Stimulated activated CD4-positive, alpha-beta T cell treated with anti-CD3 and anti-CD28 coated beads, Interleukin-1b, Interleukin-23, amount 100 ng/mL, for 1 hour (primary cell): ENCODE measurements at places on chromosomes 4 and X.

DNA sequence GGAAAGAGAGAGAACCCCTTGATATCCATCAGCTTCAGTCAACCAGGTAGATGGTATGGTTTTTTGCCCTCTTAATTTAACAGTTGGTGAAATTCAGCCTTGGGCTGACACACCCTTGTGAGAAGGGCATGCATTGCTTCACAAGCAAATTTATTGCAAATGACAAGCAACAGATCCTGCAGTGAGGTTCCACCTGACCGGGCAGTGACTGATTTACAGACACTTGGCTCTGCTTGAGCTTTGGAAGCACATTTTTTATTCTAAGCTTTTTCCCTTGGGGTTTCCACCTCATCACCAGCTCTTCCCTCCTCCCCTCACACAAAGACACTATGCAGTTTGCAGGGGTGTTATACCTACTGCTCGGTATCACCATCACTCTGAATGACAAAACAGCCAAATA, 28.3 kb upstream of the SERTM2 start:
- no peak for DNase-seq

GRCh38 chr4:119099227-119099810, 36.3 kb upstream of the MYOZ2 start:
- DNase-seq: no peak

- no peak for DNase-seq
Measured at GRCh38 chr4:81062001-81062400, 31.5 kb downstream of the BMP3 start.

DNA sequence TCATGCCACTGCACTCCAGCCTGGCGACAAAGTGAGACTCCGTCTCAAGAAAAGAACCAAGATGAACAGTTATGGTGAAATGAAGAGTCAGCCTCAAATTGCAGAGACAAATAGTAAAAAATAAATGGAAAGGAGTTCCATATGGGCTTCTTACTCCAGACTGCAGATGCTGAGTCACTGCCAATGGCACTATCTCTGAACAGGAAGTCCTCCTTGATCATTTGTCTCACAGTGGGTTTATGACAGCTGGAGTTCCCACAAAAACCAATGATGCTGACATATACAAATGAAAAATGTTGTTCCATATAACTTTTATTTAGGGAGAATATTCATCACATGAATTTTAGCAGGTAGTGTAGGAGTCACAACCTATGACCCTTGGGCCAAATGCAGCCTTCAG, 631.6 kb downstream of the PCDH18 start:
- no peak for DNase-seq

- no peak for DNase-seq
Measured at GRCh38 chrX:46117234-46117633, 428.0 kb downstream of the ZNF674 start.

GRCh38 chr4:14783011-14783877, 219.0 kb upstream of the CPEB2 start:
- DNase-seq: no peak

DNA sequence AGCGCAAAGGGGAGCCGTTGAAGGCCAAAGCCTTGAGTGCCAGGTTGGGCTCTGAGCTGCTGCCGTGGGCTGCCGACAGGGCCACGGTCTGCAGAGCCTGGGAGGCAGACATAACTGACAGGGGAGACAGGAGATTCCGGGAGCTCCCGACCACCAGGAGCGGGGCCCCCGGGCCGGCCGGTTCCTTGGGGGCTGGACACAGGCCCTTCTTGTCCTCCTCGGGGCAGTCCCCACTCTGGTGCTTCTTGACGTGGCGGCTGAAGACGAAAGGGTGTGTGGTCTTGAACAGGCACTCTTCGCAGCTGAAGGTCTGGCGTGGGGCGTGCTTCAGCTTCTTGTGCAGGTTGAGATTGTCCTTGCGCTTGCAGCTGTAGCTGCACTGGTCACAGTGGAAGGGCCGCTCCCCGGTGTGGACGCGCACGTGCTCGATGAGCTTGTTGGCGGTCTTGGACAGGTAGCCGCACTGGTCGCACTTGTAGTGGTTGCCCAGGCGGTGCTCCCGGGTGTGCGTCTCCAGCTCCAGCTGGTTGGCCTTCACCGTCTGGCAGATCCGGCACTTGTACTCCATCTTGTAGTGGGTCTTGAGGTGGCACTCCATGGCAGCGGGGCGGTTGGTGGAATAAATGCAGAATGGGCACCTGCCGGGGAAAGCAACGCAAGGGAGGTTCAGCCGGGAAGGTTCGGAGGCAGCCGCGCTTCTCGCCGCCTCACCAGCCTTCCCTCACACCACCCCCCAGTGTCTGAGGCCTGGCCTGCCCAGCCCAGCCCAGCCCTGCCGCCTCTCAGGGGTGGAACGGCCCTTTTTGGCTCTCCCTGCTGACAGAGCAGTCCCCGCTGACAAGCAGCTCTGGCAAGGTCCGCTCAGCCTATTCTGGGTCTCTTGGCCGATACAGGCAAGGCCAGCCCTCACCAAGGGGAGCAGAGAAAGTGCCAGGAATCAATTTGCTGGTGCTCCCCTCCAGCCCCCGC, 81.3 kb downstream of the C4orf51 start:
- no peak for DNase-seq

DNA sequence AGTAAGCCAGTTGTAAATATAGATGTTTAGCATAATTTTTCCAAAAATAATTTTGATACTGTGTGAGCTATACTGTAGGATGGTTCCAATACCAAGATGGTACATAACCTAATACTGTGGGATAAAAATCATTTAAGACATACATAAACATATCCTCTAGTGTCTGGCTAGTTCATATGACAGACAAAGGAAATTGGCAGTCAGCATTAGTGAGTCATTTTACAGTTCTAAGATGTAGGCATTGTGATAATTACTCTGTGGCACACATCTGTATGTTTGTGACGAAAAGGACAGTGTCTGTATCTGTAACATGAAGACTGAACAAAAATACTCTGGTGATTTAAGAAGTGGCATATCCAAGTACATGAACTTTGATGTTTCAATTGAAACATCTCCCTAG, 49.6 kb downstream of the UGT2A2 start:
- DNase-seq: no peak

DNA sequence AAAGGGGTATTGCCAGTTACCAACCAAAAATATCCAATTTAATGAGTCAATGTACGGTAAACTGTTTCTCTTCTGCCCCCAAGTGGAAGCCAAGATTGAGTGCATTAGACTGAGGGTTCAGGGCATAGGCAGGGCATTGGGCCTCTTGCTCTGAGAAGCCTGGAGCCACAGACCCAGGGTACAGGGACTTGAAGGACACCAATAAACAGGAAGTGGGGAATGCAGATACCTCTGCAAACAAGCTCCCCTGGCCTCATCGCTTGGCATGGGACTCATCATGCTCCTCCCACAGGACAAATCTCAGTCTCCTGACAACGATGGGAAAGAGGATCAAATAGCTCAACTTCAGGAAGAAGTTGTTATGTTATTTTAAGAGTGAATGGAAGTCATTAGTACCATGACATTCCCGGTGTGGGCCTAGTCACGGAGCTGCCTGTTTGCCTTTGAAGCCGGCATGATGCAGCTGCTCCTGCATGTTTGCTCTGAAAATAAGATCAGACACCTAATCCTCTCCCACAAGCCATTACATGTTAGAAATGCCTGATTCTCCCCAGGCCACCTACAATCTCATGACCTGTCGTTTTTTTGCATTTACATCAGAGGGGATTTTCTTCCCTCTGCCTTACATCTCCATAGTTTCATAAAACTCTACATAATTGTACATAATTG, 224.2 kb downstream of the RCHY1 start:
- DNase-seq: no peak

GRCh38 chr4:59644765-59645164, 1555.4 kb upstream of the ADGRL3 start:
- no peak for DNase-seq

- DNase-seq: no peak
Measured at GRCh38 chrX:30904632-30905031, 15.6 kb upstream of the TAB3 start.

DNA sequence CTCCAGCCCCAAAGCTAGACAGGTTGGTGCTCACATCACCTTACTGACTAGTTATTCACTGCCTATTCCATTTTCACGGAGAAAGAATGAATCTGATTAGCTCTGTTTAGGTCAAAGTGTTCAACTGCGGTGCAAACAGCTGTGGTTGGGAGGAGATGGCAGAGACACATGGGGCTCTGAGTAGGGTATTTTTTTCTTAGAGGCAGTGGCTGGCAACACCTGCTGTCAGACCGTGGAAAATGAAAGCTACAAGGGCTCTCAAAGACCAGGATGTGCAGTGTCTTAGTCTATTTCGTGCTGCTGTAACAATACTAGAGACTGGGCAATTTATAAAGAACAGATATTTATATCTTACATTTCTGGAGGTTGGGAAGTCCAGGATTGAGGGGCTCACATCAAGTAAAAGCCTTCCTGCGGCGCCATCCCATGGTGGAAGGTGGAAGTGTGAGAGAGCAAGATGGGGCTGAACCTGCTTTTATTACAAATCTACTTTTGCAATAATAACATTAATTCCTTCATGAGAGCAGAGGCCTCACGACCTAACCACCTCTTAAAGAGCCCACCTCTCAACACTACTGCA, 10.6 kb downstream of the NYX start:
- no peak for DNase-seq

DNA sequence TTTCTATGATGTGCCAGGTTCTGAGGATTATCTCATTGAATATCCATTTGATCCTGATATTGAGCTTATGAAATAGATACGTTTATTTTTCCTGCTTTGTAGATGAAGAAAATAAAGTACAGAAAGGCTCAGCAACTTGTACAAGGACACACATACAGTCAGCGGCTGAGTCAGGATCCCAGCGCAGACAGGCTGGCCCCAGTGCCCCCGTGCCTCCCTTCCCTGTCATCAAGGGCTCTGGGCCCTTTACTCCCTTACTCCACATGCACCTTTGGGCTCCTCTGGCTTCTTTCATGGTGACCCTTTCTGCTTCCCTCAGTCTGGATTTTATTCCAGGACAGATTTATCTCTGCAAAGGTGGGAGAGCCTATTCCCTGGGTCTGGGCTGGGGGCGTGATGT, 12.8 kb downstream of the RASL11B start:
- no peak for DNase-seq

GRCh38 chr4:1512738-1513660, 106.8 kb upstream of the NKX1-1 start:
- DNase-seq: no peak

DNA sequence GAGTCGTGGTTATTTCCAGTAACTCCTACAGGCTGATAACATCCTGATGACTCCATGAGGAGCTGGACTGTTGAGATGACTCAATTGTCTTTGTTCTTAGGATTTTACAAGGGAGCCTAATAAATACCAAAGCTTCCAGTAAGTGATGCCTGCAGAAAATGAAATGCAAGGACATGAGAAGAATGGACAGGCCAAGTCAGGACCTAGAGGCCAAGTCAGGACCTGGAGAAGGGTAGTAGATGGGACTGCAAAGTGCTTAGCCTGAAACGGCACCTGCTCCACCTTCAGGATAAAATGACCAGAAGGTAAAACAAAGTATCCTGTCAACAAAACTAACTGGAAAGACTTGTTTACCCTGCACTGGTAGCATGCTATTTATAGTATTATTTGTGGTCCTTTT, 6.4 kb upstream of the SLC10A6 start:
- DNase-seq: no peak

DNA sequence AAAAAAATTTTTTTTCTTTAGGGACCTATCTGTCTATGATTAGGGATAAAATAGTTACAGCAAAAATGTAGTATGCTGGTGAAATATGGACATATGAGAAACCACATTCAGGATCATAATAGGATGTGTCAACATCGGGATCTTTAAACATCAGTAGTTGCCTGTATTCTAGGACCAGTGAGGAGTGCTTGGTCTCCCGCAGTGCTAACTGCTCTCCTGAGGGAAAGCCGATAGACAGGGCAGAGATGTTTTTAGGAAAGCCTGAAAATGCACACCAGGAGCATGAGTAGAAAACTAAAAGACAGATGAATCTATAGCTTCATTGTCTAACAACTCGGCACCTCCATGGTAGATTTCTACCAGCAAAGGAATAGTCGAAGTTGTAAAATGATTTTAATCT, 178.1 kb upstream of the SMIM31 start:
- no peak for DNase-seq

DNA sequence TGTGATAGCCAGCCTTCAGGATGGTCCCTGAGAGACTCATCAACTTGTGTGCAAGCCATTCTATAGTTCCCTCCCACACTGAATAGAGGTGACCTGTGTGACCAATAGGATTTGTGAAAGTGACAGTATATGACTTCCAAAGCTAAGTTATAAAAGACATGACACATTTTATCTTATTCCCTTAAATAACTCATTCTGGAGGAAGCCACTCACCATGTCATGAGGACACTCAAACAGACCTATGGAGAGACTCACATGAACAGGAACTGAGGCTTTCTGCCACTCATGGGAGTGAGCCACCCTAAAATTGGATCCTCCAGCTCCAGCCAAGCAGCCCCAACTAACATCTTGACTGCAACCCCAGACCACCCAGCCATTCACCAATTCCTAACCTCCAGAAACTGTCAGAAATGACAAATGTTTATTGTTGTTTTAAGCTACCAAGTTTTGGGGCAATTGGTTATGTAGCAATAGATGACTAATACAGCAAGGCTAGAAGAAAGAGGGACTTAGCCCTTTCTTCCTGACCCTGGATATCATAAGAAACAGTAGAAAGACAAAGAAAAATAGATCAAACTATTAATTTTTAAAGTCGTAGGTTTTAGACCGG, 9.0 kb upstream of the CHIC2 start:
- DNase-seq: no peak

DNA sequence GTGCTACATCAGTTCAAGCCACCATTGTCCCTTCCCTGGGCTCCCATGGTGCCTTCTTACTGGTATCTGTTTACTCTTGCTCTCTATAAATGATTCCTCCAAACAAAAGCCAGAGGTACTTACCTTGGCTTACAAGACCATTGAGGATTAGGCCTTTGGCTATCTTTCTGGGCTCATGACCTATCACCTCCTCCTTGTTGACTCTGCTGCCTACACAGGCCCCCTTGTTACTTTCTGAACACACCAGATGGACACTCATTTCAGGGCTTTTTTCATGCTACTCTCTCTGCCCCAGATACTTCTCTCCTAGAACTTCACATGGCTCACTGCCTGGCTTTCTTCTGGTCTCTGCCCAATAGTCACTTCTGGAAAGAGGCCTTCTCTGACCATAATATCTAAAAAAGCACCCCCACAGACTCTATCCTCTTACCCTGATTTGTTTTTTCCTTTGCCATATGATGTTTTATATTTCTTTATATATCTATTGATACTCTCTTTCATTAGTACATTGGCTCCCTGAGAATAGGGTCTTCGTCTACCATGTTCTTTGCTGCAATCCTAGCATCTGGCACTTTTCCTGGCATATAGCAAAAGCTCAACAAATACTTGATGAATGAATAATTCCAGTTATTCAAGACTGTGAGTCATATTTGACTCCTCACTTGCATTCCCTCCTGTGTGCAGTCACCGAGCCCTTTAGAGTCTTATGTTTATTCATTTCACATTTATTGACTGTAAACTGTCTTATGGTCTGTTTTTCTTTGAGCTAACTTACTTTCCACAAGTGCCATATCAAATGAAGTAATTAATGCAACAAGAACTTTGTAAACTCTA, 27.1 kb upstream of the TAPT1 start:
- DNase-seq: no peak
